LNCaP clone FGC (cell line): ENCODE measurements at places on chromosomes 4 and X.
A peak's percentile ranks its signal among the peaks of the same experiment; 100 is the strongest.

DNA sequence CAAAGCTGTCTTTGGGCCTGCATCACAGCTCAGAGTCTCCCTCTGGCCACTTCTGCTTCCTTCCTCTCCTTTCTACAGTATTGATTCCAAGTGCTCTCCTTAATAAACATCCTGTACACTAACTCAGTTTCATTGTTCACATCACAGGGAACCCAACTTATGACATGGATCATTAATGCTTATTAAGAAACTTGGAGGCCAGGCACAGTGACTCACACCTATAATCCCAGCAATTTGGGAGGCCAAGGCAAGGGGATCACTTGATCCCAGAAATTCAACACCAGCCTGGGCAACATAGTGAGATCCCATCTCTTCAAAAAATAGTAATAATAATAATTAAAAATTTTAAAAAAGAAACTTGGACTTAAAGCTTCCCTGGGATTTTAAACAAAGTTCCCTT, 89.2 kb upstream of the EFHC2 start:
- DNase-seq, result peak; percentile 7

GRCh38 chr4:100988876-100989275, 358.4 kb downstream of the PPP3CA start:
- DNase-seq, result no peak

GRCh38 chr4:136748773-136749172, 783.5 kb downstream of the PCDH18 start:
- no peak for DNase-seq

DNA sequence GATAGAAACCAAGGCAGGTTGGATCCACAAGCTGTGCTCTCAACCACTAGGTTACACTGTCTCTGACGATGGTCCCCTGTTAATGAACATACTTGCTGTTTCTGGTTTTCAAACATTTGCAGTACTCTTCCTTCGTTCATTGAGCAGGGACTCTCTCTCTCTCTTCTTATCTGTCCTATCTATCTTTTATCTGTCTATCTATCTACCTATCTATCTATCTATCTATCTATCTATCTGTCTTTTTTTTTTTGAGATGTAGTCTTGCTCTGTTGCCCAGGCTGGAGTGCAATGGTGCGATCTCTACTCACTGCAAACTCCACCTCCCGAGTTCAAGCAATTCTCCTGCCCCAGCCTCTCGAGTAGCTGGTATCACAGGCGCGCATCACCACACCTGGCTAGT, 9.4 kb upstream of the CT47C1 start:
- DNase-seq, result no peak

GRCh38 chr4:63580796-63581475, 828.3 kb downstream of the TECRL start:
- no peak for DNase-seq

- DNase-seq, result no peak
Measured at GRCh38 chr4:179415037-179415846, 1973.0 kb upstream of the AGA start.

DNA sequence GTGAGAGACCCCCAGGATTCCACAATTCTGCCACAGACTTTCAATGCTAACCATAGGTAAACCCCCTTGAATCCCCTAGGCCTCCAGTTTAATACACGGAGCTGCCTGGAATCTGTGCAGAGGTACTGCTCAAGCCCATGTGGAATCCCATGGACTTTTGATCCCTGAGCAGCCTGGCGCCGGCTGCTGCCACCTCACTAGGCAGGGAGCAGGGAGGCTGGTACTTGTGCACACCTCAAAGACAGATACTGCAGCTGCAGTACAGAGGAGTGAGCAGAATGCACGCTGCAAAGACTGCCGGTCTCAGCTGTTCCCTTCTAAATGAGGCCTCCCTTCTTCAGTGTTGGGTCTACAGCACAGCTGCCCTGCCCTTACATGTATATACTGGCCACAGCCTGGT, 79.4 kb downstream of the RPS6KA6 start:
- DNase-seq, result no peak

DNA sequence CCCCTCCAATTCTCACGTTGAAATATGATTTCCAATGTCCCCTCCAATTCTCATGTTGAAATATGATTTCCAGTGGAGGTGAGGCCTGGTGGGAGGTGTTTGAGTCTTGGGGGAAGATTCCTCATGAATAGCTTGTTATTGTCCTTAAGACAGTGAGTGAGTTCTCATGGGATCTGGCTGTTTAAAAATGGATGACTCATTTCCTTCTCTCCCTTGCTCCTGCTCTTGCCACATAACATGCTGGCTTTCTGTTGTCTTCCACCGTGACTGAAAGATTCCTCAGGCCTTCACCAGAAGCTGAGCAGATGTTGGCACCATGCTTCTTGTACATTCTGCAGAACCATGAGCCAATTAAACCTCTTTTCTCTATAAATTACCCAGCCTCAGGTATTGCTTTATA, 346.8 kb upstream of the TECRL start:
- no peak for DNase-seq

- DNase-seq, result peak; percentile 47
Measured at GRCh38 chr4:56301181-56301996, 85.9 kb downstream of the AASDH start.

- no peak for DNase-seq
Measured at GRCh38 chr4:143411527-143412419, 75.1 kb downstream of the GAB1 start.

DNA sequence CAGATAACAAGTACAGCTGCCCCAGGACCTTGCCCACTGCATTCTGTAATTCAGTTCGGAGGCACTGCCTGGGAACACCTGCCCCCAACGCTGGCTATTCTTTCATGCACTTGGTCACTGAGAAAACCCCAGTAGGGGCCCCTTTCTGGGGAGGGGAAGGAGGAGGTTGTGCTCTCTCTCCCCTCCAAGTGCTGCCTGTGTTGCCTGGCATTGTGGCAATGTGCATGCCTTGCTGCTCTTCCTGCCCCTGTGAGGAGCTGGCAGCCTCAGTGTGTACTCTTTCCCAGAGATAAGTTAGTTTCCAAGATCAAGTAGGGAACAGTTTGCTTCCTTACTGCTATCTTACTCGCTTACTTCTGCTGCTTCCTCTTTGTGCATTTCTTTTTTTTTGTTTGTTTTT, 90.8 kb downstream of the AASDH start:
- peak; percentile 50 for DNase-seq

GRCh38 chrX:15576019-15576418, 24.7 kb downstream of the ACE2 start:
- peak; percentile 17 for DNase-seq

DNA sequence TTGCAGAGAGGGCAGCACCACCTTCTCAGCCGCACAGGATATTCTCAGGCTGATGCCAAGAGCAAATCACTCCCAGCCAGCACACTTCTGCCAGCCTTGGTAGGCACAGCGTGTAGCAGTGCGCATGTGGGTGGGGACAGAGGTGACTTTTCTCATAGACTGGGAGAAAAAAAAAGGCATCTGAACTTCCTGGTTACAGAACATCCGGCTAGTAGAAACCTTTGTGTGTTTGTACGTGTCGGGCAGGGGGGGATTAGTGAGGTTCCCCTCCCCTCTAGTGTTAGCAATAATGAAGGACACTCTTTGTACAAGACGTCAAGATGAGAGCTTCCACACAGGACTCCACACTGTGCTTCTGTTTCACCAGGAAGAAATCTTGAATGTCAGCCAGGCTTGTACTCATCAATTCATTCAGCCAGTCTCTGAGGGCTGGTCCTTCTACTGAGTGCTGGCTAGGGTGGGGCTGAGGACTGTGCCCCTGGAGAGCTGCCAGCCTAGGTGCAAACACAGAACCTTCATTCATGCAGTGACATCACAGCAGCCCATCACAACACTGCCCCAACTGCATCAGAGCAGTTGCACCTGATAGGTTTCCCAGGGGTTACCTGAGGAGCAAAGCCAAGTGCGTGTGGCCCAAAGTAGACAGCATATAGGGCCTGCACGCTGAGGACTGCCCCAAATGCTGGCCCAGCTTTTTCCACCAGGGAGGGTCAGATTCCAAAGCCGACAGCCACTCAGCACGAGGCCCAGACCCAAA, 34.7 kb downstream of the SLC25A5 start:
- no peak for DNase-seq

- DNase-seq, result no peak
Measured at GRCh38 chr4:123423819-123424218, 27.2 kb downstream of the SPRY1 start.

DNA sequence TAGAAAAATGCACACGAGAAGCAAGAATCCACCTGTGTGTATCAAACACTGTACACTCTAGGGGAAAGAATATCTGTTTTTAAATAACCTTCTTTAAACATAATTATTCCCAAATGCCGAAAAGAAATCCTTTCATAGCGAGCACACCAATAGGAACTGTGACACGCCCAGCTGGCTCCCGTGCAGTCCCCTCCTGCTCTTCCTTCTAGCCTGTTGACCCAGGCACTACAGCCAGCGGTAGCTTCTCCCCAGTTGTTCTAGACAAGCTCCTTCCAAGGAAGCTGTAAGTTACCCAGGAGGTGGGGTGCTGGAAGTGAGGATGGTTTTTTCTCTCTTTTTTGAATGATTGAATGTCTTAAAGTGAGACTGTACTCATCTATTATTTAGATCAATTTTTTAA, 19.5 kb upstream of the NOCT start:
- DNase-seq, result no peak

DNA sequence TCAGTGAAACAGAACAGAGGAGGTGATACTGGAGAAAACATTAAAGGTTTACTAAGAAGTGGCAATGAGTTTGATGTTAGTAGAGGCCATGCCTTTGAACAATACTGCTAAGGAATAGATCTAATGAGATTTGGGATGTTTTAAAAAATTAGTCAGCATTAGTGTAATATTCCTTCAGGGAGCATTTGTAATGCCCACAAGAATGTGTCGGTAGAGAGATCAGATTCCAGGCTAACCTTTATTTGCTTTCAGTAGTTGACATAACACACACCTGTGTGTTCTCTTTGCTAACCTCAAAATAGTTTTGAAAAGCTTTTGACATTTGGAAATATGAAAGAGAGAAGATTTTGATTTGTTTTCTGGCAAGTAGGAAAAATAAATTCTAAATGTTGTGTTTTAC, 328.8 kb downstream of the BMPR1B start:
- DNase-seq, result no peak

DNA sequence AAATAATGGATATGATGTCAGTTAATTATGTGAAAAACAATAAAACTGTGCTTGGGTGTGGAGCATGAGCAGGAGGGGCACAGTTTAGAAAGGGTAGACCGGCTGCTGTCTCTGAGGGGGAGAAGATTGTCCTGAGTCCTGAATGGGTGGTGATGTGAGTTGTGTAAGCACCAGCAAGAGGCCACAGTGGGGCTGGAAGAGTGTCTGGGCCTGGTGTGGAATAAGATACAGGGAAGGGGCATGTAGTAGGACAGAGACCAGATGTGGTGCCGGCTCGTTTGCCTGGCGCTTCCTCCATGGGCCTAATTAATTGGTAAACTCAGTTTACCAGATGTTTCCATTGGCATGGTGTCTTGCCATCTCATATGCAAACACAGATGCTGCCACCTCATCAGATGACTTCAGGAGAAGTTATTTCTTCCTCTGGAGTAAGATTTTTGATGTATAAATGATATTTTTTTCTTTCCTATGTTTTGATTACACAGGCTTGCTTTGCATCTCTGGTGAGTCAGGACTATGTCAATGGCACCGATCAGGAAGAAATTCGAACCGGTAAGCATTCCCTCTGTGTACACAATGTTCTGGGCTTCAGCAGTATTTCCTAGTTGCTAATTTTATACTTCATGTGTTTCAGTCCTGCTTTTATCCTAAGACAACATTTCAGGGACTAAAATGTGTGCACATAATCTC, 5.1 kb downstream of the MED28 start:
- no peak for DNase-seq

GRCh38 chrX:43878906-43879526, 3.2 kb downstream of the MAOB start:
- DNase-seq, result no peak

DNA sequence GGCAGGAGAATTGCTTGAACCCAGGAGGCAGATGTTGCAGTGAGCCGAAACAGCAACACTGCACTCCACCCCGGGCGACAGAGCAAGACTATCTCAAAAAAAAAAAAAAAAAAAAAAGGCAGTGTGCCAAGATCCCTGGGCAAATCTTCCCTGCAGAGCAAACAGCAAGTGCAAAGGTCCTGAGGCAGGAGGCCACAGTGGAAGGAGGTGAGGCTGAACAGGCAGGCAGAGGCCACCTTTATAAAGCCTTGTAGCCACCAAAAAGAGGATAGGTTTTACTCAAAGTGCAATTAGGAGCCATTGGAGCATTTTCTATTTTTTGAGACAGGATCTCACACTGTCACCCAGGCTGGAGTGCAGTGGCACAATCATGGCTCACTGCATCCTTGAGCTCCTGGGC, 45.1 kb upstream of the TLR2 start:
- no peak for DNase-seq

DNA sequence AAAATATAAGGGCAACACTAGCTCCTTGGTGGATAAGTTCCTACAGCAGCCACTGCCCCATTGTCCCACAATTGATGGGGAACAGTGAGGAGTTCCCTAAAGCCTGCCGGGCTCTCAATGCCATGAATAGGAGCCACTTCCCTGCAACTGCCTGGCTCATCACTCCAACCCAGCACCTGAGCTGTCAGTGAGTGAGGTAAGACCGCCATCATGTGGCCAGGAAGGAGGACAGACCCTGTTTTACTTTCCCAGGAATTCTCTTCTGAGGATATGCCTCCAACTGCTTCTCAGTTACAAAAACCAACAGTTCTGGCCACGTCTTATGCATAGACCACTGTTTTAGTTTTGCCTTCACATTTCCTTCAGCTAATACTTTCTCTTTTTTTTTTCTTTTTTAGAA, 45.5 kb downstream of the SRPX start:
- no peak for DNase-seq

- no peak for DNase-seq
Measured at GRCh38 chr4:113335746-113336145, 286.3 kb downstream of the ANK2 start.

- no peak for DNase-seq
Measured at GRCh38 chr4:176939445-176939844, 146.7 kb upstream of the VEGFC start.

GRCh38 chr4:7945709-7946380, 6.2 kb upstream of the AFAP1 start:
- no peak for DNase-seq

DNA sequence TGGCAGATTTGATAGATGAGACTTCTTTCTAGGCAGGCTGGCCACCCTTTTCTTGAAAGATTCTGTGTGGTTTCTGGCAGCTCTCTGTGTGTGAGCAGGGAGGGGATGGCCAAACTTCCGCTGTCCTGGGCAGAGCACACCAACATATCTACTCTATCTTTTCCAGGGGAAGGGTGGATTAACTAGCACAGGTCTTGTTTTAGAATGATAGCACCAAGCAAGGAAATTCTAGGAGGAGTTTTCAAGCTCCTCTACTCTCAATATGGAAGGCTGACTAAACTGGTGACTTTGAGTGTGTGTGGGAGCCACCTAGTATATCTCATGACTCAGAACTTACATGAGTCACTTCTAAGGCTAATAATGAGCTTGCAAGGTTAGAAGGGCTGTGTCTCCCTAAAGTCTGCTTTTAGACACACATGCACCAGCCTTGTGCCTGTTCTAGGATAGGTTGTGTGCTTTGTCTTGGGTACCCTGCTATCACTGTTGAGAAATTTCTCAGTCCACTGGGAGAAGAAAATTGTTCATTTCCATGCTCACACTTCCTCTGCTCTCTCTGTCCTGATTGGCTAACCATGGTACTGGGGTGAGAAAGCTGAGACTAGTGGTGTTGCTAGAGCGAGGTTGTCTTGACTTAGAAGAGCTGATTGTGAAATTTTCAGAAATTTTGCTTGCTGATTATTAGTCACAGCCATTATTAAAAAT, 72.9 kb downstream of the YIPF6 start:
- no peak for DNase-seq
